ENCODE measurements at places on chromosomes 6 and 20.
A peak's percentile ranks its signal among the peaks of the same experiment; 100 is the strongest.

GRCh38 chr6:120348926-120349325 lies 985.4 kb downstream of the TBC1D32 start:
- no peak for DNase-seq

- no peak for DNase-seq
Observed at GRCh38 chr6:40342723-40343122, 244.4 kb downstream of the LRFN2 start.

- no peak for DNase-seq
Observed at GRCh38 chr6:88124925-88125557, 41.1 kb downstream of the CNR1 start.

GRCh38 chr6:7230327-7230691 lies 82.7 kb downstream of the SSR1 start:
- DNase-seq = no peak

- peak; percentile 39 for DNase-seq
Observed at GRCh38 chr20:58593880-58594638, 57.0 kb upstream of the STX16 start.

- no peak for DNase-seq
Observed at GRCh38 chr20:24283186-24283585, 186.2 kb upstream of the SYNDIG1 start.

- DNase-seq = peak; percentile 87
Observed at GRCh38 chr6:111973118-111973761, 80.7 kb upstream of the CCN6 start.

- DNase-seq = no peak
Observed at GRCh38 chr6:113115196-113115595, 741.9 kb upstream of the MARCKS start.

DNA sequence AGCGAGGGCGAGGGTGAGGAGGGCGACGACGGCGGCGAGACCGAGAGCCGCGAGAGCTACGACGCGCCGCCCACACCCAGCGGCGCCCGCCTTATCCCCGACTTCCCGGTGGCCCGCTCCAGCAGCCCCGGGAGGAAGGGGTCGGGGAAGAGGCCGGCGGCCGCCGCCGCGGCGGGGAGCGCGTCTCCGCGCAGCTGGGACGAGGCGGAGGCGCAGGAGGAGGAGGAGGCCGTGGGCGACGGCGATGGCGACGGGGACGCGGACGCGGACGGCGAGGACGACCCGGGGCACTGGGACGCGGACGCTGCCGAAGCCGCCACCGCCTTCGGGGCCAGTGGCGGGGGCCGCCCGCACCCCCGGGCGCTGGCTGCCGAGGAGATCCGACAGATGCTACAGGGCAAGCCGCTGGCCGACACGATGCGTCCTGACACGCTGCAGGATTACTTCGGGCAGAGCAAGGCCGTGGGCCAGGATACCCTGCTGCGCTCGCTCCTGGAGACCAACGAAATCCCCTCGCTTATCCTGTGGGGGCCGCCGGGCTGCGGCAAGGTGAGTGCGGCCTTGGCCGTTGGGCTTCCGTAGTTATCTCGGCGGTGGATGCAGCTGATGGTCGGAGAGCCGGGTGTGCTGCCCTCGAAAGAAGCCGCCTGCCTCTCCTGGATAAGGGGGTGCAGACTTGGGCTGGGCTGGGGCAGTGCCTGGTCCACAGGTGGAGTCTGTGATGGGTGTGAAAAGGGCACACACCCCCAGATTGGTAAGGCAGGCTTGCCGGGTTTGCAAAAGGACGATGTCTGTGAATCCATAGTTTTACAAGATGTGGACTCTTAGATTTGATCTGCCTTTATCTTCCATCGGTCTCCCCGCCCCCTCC lies 938 bp downstream of the WRNIP1 start:
- DNase-seq = peak; percentile 55

DNA sequence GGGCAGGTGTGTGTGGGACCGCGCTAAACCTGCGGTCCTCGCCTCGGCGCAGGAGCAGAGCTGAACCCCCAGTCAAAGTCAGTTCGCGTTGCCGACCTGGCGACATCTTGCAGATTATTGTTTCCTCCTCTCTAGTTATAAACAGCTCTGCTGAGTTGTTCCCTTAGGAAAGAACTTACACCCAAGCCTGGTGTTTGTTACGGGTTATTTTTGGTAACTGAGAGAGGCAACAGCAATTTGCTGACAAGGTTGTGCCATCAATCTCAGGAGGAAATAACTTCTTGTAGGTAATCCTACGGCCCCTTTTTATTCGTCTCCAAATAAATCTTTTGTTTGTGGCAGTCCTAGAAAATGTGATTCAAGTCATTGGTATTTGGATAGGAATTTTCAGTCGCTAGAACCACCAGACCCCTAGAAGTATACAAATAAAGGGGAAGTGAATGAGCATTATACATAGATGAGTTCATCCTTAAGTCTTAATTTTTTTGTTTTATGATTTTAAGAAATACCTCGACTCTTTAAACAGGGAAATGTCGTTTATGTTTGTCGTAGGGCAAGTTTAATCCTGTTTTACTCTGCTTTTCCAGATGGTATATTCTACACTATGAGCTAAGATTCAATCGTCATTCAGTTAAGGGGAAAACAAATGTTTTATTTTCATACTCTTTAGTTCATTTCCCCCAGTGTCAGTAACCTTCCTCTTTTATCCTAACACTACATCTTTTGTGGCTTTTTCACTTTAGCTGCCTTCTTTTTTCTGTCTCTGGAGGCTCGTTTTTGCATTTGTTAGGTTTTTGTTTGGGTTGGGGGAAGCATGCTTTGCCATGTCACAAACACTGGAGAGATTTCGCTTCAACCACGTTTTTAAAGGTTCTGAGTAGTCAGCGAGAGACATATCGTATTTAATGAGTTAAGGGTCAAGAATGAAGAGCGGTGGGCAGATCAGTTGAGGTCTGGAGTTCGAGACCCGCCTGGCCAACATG lies 1.2 kb downstream of the PM20D2 start:
- DNase-seq = peak; percentile 64

DNA sequence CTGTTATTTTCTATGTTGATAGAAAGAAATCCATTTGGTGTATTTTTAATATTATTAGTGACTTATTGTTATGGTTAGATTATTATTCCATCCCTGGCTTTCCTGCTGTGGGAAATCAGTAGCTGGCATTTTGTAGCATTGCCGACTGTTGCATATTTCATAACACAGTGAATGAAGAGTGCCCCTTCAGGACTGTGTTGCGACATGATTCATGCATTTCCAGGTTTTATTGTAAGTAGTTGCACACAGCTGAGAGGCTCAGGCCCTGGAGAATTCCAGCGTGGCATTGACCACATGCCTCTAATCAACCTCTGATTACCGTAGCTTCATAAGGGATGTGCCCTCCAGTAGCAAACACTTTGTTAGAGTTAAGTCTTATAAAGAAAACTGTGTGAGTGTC lies 263.9 kb downstream of the FARS2 start:
- DNase-seq = no peak

DNA sequence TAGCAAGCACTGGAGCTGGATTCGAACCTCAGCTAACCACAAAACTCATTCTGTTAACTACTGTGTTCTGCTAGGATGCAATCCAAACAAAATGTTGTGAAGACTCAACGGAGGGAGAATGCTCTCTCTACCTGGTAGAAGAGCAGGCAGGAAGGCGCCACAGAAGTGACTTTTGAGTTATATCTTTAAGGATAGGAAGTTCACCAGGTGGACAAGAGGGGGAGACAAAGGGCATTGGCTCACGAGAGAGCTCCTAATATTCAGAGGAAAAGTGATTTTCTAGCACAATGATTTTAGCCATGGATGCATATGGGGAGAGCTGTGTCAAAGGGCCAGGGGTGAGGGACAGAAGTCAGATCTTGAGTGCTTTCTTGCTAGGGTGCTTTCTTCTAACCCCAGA lies 108.4 kb upstream of the MAFB start:
- DNase-seq = no peak

DNA sequence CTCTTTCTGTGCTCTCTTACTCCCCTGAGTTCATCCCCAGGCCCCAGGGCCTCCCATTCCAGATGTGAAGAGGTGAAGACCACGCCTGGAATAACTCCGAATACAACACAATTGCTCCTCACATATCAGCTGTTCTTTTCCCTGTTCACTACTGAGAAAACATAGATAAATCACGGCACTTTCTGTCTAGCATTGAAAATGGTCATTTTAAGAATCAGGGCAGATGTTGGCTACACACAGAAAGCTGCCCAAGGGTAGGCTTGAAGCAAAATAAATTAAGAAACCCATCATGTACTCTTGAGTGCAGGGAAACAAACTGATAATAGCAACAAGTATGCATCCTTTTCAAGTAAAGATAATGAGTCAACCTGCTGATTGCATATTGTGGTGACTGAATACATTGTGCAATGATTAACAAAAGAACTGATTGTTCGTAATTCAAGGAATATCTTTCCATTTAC lies 382.5 kb downstream of the PRKN start:
- DNase-seq = peak; percentile 7

GRCh38 chr20:19375395-19375794 lies 163.0 kb downstream of the SLC24A3 start:
- no peak for DNase-seq

- no peak for DNase-seq
Observed at GRCh38 chr6:155382338-155382685, 68.0 kb upstream of the TFB1M start.

DNA sequence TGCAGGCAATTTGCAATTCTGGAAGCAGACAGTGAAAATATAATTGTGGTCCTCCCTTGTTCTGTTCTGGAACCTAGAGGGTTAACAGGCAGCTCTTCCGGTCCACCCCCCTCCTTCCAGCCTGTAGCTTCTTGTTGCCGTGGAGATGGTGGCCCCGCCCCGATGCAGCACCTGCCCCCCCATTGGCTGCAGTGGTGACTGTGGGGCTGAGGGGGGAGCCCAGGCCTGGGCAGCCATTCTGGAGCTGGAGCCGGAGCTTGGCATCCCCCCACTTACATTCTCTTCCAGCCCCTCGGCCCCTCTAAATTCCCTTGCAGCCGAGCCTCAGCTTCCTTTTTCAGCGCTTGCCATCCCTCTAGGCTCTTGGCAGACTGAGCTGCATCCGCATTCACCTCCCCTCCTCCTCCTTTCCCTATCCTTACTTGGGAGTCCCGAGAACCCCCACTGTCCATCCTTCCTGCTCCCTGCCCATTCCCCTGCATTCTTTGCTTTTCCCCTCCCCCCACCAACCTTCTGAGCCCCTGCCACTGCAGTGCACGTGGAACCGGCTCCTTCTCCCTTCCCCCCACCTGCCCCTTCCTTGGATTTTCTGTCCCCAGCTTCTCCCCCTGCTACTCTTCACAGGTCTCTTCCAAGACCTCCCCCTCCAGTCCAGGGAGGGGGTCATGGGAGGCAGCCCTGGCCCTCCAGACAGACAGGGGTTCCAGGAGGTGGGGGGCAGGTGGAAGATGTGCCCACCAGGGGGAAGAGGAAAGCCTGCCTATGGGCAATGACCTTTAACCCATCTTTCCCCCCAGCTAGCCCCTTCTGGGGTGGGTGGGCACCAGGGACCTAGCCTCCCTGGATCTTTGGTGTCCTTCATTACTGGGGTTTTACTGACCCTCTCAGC lies 11.4 kb downstream of the SYNGAP1 start:
- DNase-seq = peak; percentile 84

- no peak for DNase-seq
Observed at GRCh38 chr6:30776390-30777154, 32.2 kb upstream of the IER3 start.

DNA sequence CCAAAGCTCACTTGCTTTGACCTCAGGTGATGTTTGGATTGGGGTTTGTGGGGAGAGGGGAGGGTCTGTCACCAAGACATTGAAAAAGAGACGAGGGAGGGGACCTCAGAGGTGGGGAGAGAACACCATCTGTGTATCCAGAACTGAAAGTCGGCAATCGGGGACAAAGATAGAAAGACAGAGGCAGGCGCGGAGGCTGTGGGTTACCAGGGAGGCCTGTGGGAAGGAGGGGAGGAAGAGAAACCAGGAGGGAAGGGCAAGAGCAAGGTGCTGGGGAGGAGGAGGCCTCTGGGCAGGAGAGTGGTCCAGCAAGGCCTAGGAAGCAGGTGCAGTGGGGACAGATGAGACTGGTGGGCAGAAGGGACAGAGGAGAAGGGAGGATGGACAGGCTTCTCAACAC lies 211.2 kb downstream of the CDC5L start:
- no peak for DNase-seq

DNA sequence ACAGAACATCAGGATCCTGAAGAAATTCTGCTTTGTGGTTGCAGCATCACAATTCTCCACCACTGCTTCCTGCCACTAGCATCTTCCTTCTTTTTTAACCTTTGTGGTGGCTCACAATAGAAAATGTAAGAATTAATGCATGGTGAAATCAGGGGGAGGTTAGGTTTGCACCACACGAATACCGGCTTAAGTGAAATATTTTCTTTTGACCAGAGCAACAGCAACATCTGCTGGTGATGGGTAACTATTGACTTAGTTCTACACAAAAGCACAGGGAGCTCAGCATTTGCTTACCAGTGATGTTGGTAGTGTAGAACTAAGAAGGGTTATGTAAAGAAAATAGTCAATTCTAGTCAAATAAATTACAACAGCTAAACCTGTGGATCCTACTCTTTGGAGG lies 280.5 kb downstream of the SYNE1 start:
- DNase-seq = peak; percentile 21

GRCh38 chr6:140317950-140318349 lies 943.5 kb upstream of the CITED2 start:
- DNase-seq = peak; percentile 22

DNA sequence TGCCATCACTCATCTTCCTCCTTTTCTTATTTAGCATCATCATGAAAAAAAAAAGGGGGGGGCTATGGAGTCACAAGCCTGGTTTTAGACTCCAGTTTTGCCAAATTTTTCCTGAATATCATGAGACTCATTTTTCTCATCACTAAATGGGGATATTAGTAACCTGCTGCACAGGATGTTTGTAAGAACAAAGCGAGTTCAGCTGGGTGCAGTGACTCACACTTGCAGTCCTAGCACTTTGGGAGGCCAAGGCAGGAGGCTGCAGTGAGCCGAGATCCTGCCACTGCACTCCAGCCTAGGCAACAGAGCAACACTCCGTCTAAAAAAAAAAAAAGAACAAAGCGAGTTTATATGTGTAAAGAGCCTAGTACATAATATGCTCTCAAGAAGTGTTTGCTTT lies 82.8 kb downstream of the TFAP2A start:
- no peak for DNase-seq

- peak; percentile 77 for DNase-seq
Observed at GRCh38 chr6:123415844-123416468, 220.8 kb downstream of the TRDN start.

- peak; percentile 17 for DNase-seq
Observed at GRCh38 chr6:8578006-8578405, 142.7 kb upstream of the SLC35B3 start.

DNA sequence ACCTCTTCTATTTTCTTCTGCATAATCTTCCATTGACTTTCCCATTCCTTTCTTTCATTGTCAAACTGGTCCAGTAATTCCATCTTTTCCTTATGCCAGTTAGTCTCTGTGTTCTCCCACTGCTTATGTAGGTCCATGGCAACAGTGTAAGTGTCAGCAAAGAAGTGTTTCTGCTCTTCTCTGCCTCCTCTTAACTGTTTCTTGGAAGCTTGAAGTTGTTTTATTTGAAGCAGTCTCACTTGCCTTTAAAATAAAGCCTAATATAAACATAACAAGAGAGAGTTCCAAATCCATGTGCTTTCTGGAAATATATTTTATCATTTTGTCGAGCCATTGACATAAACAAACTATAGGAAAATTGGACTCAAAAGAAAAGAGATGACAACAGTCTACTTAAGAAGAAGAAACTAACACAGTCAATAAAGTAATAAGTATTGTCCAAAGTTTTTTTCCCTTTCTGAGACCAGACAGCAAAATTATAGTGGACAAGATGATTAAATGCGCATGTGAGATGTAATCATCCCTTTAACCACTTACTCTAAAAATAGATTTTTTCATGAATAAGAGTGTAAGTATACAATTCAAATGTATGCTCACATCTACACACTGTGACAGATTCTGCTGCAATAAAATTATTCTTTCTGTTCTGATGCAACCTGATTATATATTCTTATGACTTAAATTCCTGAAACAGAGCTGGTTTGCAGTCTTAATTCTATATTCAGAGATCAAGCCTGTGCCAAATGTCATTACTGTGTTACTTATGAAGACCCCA lies 5.2 kb downstream of the KIAA0408 start:
- peak; percentile 43 for DNase-seq

All from tongue (tissue), 3 donors.